ENCODE measurements at places on chromosomes 5 and 9.

DNA sequence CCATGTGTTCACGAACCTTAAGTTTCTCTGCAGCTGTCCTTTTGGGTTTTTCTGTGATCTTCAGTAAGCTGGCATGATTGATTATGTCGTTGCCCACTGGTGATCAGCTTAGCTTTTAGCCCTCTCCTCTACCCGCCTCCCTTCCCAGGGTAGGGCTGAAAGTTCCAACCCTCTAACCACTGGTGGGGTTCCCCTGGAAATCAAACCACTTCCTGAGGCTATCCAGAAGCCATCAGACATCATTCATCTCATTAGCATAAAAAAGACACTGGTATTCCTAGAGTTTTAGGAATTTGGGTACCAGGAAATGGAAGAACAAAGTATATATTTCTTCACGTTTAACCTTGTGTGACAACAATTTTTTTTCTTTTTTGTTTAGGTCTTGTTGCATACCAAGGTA lies 29.8 kb downstream of the SPIN1 start:
- ATAC-seq, result no peak

GRCh38 chr5:9726931-9727330 lies 96.8 kb upstream of the TAS2R1 start:
- ATAC-seq, result no peak

DNA sequence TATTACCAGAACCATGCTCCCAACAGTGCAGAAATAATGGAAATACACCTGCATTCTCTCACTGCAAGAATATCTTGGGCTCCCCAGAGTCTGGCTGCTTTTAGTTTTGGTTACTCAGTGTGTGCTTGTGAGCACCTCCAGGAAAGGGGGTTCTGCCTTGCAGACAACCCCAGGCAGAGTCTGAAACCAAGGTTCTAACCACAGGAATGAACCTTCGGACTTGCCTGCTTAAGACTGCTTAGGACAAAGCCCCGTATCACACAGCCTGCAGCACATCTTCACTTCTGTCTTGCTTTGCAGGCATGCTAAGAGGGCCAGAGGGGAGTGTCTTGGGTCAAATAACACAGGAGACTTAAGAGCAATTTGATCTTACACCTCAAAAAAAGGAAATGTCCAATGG lies 94.8 kb upstream of the SPATA31C2 start:
- no peak for ATAC-seq

DNA sequence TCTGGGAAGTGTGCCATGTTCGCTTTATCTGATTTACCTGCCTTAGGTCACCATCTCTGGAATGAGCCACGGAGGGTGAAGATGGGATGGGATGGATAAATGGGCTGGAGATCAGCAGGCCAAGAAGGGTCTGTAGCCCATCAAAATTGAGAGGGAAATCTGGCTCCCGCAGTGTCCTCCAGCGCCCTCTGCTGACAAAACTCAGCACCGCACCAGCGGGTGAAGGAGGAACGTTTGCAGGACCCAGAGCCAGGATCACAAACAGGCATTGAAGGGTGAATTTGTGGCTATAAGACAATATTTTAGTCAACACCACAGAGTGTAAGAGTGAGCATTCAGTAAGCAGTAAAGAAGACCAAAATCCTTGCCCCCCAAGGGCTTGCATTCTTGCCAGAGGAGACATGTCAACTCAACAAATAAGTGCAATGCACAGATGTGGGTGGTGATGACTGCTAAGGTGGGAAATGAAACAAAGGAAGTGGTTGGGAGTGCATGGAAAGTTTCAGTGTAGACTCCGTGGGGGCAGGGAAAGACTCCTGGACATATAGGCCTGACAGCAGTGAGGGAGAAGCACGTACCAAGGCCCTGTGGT lies 124.4 kb downstream of the TENT4A start:
- no peak for ATAC-seq

DNA sequence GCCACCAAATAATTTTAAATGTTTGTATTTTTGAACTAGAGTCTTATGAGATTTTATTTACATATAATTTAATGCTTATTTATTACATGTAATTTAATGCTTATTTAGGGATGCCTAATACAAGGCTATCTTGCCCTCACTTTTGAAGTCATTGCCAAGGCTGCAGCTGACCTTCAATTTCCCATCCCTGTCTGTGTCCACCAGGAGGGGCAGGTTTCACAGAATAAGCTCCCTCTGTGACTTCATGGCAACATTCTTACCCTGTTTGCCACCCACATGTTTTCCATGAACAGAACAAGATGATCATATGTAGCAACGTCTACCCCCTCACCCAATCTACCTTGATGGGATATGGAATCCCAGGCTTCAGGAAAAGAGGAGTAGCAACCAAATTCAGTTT lies 27.0 kb downstream of the C5 start:
- ATAC-seq, result no peak

DNA sequence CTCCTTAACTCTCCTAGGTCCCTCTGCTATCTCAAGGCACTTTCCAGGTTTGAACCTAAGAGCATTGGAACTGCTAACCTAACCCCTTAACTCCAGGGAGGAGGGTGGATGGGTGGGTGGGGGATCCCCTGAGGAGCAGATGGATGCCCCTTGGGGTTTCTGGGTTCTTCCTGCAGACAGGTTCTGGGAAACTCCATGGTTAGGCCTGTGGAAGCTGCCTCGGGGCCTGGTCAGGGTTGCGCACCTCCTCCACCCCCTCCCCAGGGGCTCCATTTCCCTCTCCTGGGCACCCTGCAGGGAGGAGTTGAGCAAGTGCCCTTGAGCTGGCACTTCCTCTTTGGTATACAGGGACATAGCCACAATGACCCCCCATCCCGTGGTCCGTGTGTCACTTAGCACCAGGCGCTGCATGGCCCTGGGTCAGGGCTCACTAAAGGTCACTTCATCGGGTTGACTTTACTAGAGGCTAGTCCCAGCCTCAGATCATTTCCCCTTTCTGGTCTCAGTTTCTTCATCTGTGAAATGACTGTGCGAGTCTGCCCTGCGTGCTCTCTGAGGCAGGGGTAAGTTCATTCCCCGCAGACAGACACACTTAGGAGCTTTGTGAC lies 16.0 kb downstream of the CXXC5 start:
- no peak for ATAC-seq

GRCh38 chr9:98821831-98822230 lies 14.4 kb downstream of the GALNT12 start:
- no peak for ATAC-seq

- ATAC-seq, result no peak
Observed at GRCh38 chr5:128271859-128272464, 188.4 kb downstream of the SLC12A2 start.

GRCh38 chr9:91033797-91034196 lies 232.2 kb downstream of the SYK start:
- ATAC-seq, result no peak

- ATAC-seq, result peak; percentile 97
Observed at GRCh38 chr9:87713278-87713987, 12.5 kb upstream of the CTSL start.

DNA sequence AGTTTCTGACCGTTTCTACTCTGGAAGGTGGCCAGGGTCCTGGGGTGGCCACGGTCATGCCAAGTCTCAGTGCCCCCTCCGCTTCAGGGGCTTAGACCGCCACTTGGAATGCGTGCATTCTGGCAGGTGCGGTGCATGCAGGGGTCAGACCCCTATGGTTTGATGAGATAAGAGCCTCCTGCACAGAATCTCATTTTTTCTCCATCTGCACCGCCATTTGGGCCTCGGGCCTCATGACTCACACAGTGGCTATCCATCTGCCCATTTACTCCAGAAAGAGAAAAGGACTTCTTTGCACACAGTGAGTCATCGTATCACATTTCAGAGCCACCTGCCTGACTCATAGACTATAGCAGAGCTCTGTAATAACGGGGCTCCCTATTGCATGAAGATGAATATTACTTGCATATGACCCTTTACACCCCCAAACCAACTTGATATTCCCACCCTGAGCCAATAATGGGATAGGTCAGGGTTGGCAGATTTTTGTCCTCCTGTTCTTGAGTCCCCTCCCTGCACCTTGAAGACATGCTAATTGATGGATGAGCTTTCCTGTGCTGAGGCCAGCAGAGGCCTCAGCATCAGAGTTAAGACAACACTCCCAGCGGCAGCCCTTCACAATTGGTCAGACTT lies 157.4 kb downstream of the NR3C1 start:
- peak; percentile 28 for ATAC-seq

GRCh38 chr9:104795082-104795481 lies 31.2 kb downstream of the NIPSNAP3B start:
- peak; percentile 67 for ATAC-seq

- ATAC-seq, result no peak
Observed at GRCh38 chr9:135969064-135969683, 8.0 kb upstream of the UBAC1 start.

DNA sequence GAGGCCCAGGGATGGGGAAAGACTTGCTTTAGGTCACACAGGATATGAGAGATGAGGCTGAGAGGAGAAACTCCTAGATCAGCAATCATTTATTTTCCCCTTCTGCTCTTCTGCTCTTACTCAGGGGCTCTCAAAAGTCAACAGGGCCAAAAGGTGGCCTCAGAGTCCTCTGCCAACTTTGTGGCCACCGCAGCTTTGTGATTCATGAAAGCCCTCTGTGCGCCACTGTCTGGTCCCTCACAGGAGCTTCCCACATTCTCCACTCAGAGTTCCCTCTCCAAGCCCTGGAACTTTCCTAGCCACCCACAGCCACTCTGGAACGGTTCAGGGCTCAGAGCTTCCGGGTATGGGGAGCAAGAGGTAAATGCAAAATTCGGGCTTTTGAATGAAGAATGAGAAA lies 82.4 kb downstream of the COL27A1 start:
- ATAC-seq, result no peak

GRCh38 chr5:78727786-78728761 lies 79.5 kb upstream of the LHFPL2 start:
- ATAC-seq, result no peak

- peak; percentile 28 for ATAC-seq
Observed at GRCh38 chr9:127629468-127630081, 17.5 kb downstream of the STXBP1 start.

DNA sequence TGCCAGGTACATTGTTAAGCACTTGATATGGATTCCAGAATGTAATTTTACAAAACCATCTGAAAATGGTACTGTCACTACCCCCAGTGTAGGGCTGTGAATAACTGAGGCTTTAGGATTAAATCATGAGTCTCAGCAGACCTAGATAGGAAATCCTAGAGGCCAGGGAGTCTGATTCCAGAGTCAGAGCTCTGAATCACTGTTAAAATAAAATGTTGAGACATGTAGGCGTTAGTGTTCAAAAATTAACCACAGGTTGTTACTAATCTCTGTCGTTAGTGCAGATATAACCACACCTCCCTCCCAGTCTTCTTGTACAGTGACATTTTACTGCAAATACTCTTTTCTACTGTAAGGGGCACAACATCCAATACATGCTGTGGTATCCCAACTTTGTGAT lies 1828.8 kb downstream of the MAT2B start:
- no peak for ATAC-seq

Data from gastroesophageal sphincter (tissue), 4 donors.